NCI-H345 (cell line): ENCODE measurements at places on chromosomes 16 and 17.
A peak's percentile ranks its signal among the peaks of the same experiment; 100 is the strongest.

DNA sequence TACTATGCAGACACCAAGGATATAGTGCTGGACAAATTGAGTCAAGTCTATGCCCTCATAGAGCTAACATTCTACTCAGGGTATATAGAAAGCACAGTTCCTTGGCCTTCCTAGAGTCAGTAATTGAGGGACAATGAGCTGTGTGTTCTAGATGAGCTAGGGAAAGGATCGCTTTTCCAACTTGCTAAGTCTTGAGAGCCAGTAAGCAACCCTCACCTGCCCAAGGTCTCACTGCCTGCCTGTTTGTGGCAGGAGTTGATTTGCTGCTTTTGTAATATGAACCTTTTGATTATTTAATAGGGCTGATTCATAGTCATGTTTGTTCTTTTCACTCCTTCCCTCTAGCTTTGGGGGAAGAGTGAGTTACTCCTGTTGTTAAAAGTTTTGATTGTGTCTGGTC lies 6.5 kb downstream of the DDX42 start:
- no peak for DNase-seq

DNA sequence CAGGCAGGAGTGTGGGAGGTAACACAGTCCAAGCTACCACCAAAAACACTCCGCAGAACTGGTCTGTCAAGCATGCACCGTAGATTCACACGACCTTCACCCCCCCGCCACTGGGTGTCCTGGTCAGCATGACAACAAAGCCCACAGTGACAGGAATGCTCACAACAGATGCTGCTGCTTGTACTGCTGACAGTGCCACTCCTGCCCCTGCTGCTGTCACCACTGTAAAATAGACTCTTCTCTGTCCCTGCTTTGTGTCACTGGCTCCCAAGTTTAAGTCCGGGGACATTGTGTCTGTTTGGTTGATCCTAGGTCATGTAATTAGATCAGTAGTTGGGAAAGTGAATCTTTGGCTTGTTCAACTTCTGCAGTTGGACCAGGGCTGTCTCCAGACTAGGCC lies 7.0 kb upstream of the ODF4 start:
- no peak for DNase-seq

DNA sequence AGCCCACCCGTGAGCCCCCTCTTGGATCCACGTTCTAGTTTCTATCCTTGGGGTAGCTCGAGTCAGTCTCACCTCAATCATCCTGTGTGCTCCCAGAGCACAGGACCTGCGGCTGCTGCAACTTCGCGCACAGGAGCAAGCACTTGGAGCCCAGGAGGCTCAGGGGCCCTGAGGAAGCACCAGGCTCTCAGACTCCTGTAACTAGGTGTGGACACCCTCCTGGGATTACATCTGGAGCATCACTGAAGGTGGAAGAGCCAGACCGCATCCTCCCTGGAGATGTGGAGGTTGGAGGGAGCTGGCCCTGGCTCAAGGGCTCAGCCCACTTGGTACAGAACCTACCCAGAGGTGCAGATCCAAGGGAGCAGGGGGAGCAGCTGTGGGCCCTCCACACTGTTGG lies 2.7 kb downstream of the HBQ1 start:
- DNase-seq = no peak

DNA sequence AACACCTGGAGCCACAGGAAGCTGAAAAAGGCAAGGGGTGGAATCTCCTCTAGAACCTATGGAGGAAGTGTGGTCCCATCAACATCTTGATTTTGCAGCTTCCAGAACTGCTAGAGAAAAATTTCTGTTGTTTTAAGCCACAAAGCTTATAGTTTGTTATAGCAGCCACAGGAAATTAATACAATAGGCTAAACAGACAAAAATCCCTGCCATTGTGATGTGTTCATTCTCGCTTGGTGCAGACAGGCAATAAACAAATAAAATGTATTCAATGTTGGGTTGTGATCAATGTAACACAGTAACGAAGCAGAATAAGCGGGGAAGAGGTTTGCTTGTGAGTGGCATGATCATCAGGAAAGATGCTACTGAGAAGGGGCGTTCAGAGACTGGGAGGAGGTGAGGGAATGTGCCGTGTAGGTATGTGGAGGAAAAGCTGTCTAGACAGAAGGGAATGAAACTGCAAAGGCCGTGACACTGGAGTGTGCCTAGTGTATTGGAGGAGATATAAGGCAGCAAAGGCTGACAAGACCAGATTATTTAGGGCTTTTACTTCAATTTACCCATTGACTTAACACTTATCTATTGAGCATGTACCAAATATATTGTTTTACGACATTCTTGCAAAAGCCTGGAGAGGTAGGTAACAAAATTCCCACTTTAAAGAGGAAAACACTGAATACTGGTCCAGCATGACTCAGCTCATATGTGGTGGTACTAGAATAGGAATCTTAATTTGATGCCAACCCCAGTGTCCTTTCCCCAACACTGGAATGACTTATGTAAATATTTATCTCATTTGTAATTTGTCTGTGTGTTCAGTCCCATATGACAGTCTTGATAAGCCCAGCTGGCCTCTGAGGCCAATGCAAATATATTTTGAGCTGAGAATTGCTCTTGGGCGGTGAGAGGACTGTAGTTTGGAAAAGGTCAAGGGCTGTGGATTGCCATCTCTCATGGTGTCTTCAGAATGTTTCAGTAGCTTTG lies 375.9 kb downstream of the CDH13 start:
- DNase-seq = no peak

- DNase-seq = no peak
These were observed 5.2 kb downstream of the TMEM100 start for GRCh38 chr17:55717432-55717831.

GRCh38 chr16:77393955-77394354 lies 40.9 kb downstream of the ADAMTS18 start:
- peak; percentile 11 for DNase-seq

GRCh38 chr17:41049110-41049509 lies 2.0 kb upstream of the KRTAP2-1 start:
- no peak for DNase-seq

DNA sequence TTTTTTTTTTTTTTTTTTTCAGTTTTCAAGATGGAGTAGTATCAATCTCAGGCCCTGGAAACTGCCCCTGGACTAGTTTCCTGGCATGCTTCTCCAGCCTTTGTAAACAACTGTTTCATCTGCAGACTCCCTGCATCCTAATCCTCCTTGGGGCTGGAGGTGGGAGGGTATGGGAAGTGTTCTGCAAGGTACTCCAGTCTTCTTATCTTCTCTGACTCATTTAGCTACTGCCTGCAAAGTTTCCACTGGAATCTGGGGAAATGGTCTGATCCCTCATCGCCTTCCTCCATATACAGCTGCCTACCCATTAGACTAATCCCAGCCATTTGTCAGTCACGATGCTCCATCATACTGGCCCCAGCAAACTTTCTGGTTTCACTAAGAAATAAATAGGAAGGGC lies 21.5 kb downstream of the COPZ2 start:
- DNase-seq = no peak

DNA sequence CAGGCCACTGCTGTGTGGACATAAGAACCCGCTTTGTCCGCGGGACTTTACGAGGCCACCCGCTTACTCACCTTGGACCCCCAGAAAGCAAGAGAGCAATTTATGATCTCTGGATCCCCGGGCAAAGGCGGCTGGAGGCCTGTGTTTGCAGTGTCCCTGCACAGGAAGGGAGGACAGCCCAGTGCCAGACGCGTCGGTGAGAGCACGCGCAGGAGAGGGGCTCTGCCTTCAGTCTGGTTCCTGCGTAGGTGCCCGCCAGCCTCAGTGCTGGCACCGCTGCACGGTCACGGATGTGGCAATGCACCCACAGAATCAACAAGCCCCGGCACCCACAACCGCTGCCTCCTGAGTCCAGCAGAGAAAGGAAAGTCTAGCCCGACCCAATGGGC lies 248.4 kb downstream of the C16orf95 start:
- no peak for DNase-seq

GRCh38 chr16:11386054-11386680 lies 40.9 kb downstream of the RMI2 start:
- DNase-seq = no peak
